ELF-1 (cell line): ENCODE measurements at places on chromosomes 1 and 21.

DNA sequence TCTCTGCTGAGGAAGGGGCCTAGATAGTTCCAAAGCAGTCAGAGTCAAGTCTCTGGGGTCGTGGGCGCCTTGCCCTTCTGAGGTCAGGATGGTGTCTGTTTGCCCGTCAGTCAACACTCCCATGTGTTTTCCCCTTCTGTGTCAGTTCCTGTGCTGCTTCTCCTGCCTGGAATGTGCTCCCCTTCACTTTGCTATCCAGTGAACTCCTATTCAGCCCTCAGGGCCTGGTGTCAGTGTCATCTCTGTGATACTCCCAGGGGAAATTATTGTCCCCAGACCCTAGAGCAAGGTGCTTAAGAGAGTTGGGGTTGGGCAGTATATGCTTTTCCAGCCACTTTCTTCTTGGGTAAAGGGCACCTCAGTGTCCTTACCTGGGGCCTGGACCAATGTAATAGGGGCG lies 45.8 kb upstream of the SYNC start:
- DNase-seq = no peak

DNA sequence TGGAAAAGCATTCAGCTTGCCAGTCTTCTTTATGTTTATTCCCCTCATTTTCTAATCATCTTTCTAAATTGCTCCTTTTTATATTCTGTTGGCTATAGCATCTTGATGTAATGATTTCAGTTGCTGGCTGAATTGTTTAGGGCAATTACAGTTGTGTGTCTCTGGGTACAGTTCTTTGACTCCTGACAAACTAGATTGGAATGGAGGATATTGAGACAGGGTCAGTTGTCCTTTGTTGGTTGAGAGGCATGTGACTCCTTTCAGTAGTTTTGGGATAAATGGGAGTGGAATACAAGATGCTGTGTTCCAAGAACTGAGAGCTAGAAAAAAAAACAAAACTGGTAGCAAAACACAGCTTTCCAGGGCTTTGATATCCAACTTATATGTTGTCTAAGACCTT lies 1.5 kb downstream of the CENPF start:
- no peak for DNase-seq

- no peak for DNase-seq
Measured at GRCh38 chr1:218878369-218878768, 295.3 kb upstream of the LYPLAL1 start.

DNA sequence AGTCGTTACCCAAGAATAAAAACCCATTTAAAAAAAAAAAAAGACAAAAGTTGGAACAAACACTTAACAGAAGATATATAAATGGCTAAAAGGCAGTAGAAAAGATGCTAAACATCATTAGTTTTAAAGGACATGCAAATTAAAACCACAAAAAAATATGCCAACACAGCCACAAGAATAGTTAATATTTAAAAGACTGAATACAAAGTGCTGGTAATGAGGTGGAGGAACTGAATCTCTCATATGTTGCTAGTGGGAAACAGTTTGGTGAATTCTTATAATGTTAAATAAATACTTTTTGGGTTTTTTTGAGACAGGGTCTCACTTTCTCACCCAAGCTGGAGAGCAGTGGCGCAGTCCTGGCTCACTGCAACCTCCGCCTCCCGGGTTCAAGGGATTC lies 10.0 kb downstream of the LRRC40 start:
- no peak for DNase-seq

- DNase-seq = no peak
Measured at GRCh38 chr1:56268519-56269140, 310.7 kb downstream of the PLPP3 start.

DNA sequence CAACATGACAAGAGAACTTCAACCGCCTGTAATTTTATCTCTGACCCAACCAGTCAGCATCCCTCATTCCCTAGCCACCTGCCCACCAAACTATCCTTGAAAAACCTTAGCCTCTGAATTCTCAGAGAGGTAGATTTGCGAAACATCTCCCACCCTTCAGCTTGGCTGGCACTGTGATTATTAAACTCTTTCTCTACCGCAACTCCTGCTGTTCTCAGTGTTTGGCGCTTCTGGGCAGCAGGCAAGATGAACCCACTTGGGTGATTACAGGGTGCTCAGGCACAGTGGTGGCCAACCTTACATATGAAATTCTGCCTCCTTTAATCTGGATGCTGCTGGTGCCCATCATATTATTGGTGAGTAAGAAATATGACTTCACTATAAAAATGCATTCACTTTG lies 22.1 kb downstream of the CCDC190 start:
- no peak for DNase-seq

DNA sequence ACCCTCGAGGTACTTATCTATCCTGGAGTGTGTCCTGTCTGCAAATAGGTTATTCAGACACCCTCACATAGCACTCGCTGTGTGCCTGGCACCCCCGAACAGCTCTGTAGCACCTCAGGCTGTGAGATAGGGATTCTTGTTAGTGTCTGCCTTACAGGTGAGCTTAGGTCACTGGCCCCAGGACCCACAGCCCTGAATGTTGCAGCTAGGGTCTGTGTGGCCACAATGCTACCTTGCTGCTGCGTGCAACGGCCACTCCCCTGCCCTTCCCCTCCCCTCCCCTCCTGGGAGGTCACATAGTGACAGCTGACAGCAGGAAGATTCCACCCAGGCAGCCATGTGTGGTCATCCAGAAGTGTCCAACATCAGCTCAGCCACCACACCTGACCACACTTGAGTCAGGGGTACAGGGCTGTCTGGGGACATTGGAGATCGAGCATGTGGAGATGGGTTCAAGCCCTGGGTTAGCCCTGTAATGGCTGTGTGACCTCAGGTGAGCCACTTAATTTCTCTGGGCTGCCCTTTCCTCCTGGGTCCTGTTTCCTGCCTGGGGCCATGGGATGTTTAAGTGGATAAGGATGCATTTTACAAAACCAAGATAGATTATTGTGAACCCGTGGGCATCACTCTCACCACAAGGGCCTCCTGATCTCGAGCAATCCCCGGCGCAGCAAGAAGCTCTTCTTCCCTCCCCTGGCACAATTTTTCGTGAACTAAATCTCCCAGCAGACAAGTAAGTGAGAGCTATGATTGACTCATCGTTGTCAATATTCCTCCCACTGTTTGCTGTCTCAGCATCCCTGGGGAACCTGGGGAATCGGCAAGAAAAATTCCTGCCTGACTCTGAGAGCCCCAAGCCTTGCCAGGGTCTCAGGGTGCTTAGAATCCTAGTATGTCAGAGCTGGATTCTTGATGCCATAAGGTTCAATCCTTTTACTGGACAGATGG lies 208.7 kb downstream of the PTPRU start:
- no peak for DNase-seq

GRCh38 chr1:55555956-55556725 lies 341.0 kb upstream of the USP24 start:
- DNase-seq = peak; percentile 27

GRCh38 chr1:87246436-87246835 lies 82.2 kb upstream of the LMO4 start:
- no peak for DNase-seq

DNA sequence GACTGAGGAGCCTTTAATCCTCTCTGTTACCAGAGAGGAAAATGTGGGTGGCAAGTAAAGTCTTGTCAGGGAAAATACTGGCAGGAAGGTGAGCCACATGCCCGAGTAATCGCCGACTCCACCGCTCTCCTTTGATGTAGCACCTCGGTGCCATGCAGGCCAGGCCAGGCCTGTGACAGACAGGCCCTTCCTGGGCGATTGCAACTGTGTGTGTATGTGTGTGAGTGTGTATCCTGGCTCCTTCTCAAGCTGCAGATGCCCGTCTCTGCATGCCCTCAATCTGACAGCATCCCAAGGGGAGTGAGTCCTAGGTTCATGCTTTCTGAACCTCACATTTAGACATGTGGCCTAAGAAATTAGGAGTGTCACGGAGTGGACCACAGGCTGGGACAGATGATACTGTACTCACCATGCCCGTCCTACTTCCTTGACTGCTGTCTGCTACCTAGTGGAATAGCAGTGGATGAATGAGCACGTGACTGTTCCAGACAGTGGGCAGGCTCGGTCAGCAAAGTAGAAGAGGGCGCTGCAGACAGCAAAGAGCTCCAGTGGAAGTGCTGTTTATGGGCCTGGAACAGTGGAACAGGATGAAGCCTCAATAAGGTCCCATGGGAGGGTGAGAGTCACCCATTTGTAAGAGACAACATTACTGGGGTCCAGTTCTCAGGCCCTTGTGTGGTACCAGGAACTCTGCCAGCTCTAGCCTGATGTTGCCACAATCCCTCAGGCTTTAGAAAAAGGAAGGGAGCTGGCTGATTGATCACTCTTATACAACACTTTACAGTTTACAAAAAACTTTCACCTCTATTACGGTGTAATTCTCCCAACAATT lies 25.3 kb downstream of the SERTAD4 start:
- no peak for DNase-seq

DNA sequence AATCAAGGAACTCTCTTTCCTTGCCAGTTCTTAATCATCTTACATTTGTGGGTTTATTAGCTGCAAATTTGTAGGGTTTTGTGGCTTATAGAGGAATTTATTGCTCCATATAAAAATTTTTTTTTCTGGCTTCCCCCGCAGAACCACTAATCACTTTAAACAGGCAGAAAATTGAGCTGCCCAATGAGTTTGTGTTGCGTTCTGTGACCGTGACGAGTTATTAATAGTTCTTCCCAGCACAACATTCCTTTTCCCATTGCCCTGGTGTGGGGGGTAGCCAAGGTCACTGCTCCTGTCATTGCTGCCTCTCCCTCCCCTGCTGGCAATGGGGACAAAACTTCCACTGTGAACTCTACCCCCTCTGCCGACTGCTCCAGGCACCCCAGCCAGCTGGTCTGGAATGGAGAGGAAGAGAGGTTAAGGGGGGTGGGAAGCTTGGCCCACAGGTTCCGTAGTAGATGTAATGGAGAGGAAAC lies 55.1 kb downstream of the UBE2T start:
- no peak for DNase-seq

DNA sequence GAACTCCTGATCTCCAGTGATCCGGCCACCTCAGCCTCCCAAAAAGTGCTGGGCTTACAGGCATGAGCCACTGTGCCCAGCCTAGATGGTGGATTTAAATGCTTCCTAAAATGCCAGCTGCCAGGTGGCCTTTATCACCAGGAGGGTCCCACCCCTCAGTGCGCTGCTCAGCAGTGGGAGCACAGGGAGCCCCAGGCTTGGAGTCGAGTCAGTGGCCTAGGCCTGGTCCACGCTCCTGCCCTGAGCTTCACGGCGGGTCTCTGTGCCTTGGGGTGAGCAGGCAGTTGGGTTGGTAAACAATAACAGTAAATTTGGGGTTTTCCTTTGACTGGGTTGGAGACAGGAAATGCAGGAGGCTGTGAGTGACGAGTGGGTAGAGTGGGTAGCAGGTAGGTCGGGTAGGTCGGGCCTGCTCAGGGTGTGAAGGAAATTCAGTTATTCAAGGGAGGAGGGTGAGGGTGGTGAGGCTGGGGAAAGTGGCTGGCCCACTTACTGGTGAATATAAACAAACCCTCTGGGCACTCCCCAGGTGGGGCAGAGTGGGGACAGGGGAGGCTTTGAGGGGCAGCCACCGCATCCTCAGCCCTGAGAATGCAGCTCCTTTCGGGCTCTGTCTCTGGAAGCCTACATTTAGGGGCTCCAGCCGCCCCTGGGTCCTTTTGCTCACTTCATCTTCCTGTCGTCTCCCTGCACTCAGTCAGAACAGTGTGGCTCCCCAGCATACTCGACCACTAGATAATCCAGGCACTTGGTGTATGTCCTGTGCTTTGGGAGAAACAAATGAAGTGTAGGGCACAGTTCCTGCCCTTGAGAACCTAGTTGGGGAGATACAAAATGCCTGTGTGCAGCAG lies 33.5 kb upstream of the IL19 start:
- no peak for DNase-seq

GRCh38 chr1:21794656-21795055 lies 11.7 kb upstream of the USP48 start:
- no peak for DNase-seq

- DNase-seq = no peak
Measured at GRCh38 chr1:101164776-101165175, 72.0 kb upstream of the S1PR1 start.

DNA sequence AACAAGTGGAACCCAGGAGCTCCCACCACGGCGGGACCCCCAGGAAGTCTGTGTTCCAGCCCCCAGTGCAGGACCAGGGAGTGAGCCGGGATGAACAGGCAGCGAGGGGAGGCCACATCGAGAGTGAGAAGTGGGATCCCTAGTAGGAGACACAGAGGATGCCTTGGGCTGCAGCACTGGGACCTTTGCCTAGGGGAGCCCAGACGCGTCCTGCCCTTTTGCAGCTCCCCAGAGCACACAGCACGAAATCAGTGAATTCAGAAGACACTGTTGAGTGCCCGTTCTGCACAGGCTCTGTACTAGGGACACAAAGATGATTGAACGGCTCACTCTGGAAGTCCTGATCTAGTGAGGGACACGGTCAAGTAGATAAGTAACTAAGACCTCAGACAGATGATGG lies 23.5 kb downstream of the TRIM67 start:
- no peak for DNase-seq

DNA sequence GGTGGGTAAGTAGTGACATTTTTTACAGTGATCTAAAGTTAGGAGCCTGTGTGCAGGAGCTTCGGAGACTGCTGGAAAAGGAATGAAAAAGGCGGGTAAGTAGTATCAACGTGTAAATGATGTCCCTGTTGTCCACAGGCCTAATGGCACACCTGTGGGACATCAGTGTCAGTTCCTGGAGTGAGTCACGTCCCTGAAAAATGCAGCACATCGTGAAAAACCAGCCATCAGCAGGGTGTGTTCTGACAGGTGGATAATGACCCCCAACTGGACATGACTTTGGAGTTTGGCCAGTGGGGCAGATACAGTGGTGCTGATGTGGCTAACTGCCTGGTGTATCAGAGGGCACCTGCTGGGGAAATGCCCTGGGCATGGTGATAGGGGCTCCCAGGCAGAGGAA lies 12.0 kb upstream of the PRDM15 start:
- no peak for DNase-seq

DNA sequence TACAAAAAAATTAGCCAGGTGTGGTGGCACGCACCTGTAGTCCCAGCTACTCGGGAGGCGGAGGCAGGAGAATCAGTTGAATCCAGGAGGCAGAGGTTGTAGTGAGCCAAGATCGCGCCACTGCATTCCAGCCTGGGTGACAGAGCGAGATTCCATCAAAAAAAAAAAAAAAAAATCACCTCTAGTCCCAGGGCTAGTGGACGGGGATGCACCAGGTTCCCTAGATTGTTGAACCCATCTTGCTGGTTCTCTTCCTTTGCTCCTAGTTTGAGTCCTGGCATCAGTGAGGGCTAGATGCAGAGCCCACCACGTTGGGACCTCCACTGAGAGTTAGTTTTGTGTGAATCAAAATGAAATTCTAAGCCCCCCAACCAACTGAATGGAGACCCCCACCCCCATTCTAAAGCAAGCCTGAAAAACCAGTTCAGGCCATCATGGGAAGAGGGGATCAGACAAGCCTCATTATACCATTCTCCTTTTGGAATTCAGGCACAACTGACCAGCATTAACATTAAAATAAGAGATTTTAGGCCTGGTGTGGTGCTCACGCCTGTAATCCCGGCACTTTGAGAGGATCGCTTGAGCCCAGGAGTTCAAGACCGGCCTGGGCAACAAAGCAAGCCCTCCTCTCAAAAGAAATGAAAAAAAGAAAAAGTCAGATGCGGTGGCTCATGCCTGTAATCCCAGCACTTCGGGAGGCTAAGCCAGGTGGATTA lies 17.9 kb upstream of the L1TD1 start:
- DNase-seq = peak; percentile 50
